Thyroid gland (tissue), 4 donors: ENCODE measurements at places on chromosomes 16 and 17.

- DNase-seq: no peak
These were observed 393.5 kb upstream of the SOX9 start for GRCh38 chr17:71727292-71727691.

GRCh38 chr17:77222356-77222755 is 81.6 kb downstream of the SEC14L1 start:
- no peak for DNase-seq

DNA sequence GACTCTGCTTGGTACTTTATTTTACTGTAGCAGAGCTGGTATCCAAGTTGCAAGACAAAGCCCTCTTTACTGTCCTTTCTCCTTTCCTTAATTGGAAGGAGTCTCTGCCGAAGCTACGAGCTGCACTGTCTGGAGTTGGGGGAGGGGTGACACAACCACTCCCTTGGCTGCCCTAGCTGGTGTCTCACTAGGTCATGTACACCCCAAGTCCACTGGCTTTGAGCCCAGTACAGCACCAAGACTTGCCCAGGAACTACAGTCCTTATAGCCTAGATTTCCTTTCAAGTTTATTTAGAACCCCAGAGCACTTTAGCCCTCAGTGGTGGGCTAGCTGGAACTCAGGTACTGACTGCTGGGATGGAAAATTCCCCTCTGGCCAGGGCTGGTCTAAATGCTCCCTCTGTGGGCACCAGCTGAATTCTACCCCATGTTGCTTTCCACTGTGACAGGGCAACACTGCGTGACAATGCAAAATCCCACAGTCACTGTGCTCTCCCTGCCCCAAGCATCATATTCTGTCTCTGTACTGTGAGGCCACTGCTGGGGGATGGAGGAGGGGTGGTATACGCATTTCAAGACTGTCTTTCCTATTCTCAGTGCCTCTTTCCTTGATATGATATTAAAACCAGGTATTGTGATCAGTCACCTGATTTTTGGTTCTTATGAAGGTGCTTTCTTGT is 18.4 kb downstream of the EFCAB5 start:
- no peak for DNase-seq

DNA sequence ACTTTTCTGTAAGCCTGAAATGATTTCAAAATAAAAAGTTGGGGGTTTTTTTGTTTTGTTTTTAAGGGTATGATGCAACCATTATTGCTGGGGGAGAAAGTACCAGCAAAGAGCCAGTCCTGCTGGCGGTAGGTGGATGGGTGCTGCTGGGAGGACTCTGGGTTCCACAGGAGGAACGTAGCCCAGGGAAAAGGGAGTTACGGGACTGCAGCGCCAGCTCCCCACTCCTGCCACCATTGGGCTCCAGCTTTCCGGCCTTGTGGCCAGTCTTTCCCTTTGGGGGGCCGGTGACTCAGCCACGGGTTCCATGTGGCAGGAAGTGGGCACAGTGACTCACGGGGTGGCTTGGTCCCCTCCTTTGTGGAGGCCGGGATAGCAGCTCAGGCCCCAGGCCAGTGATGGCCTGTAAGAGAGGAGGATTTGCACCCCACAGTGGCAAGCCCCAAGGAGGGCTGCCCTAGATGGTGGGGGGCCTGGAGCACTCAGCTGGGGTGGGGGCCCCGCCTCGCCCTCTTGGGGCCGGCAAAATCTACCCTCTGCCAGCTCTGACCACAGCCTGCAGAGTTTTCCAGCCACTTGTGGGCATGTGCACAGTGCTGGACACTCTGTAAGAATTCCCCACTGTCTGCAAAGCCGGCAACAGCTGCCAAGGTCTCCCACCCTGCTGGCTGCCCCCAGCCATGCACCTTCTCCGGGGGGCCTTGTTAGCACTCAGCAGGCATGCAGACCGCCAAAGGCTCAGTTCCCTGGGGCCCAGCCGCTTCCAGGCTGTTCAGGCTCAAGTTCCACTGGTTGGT is 30.4 kb downstream of the SOCS3 start:
- no peak for DNase-seq

- DNase-seq: no peak
These were observed 48.9 kb downstream of the GTF3C1 start for GRCh38 chr16:27500801-27501200.

- DNase-seq: no peak
These were observed 3.5 kb upstream of the TLCD3A start for GRCh38 chr17:728911-729310.

- no peak for DNase-seq
These were observed 16.3 kb downstream of the CYB561 start for GRCh38 chr17:63429766-63430165.

DNA sequence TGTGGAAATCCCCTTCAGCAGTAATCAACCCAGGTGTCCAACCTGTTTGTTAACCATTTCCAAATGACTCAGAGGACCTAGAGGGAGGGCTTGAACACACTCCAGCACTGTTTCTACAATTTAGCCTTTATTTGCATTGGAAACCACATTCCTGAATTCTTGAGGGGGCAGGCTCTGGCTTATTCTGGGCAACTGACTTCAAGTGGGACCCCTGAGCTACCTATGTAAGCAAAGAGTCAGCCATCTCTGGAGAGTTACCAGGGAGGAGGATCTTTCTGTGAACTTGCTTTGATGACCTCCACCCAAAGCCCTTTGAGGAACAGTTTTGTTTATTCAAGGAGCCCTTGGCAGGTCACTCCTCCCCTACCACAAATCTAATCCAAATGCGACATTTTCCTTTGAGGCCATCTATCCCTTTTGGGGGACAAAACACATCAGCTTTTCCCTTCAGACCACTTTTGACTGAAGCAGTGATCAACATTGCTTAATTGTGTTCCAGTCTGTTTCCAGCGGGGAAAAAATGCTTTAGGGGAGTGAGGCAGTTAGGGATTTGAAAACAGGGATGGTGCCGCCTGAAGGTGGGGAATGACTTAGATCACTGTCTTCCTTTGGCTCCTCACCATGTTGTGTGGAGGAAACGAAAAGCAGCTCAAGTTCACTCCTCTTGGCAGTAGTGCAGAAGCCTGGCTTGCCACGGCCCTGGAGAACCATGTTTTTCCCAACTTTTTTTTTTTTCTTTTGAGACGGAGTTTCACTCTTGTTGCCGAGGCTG is 46.2 kb downstream of the TUBD1 start:
- peak; percentile 51 for DNase-seq

- DNase-seq: peak; percentile 28
These were observed 47.8 kb downstream of the ERN1 start for GRCh38 chr17:64081802-64082799.

- no peak for DNase-seq
These were observed 97.0 kb downstream of the WWOX start for GRCh38 chr16:78196502-78196901.
